Activated CD8-positive, alpha-beta memory T cell treated with anti-CD3 and anti-CD28 coated beads for 4 hours (primary cell): ENCODE measurements at places on chromosomes 3 and 15.

GRCh38 chr15:54014067-54014655 lies 35.9 kb downstream of the UNC13C start:
- DNase-seq: no peak

- DNase-seq: no peak
These were observed 15.6 kb upstream of the PRTG start for GRCh38 chr15:55758580-55758986.

DNA sequence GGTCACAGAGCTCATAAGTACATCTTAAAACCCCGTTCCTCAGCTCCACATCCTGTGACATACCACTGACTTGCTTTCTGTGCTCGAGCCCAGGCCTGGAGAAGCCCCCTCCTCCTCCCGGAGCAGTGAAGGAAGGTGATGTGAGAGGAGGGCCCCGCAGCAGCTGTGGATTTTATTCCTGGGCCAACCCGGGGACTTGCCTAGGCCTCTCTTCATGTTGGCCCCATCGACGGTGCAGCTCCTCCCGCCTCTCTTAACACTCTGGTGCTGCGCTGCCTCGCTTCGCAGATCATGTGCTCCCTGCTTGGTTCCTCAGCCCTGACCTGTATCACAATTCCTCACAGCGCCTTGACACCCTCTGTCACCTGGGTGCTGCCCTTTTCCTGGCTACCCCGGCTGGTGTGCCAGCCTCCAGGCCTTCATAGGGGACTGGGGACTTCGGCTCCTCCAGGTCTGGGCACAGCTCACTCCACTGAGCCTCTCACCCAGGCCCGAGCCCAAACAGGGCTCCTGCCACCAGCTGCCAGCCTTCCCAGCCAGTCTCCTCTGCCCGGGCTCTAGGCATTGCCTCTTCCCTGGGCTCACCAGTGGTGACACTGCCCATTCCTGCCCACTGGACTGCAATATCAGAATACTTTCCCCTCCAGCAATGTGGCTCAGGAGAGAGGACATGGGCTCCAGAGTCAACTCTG lies 21.5 kb downstream of the MAGEF1 start:
- no peak for DNase-seq

GRCh38 chr15:71747128-71748083 lies 62.9 kb upstream of the NR2E3 start:
- no peak for DNase-seq

DNA sequence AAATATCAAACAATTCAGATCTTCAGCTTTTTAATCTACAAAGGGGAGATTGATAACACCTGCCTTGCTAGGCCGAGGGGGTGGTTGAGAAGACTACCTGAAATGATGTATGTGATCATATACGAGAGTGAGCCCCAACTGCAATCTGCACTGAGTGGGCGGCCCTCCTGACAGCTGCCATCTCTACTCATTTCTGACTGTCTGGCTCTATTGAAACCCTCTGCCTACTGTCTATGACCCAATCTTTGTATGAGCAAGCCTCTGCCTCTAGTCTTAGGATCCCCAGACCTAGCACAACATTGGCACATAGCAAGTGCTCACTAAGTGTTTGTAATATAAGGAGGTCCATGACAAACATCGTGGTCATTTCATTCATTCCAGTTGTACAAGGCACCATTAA lies 144.4 kb upstream of the NR2F2 start:
- no peak for DNase-seq

DNA sequence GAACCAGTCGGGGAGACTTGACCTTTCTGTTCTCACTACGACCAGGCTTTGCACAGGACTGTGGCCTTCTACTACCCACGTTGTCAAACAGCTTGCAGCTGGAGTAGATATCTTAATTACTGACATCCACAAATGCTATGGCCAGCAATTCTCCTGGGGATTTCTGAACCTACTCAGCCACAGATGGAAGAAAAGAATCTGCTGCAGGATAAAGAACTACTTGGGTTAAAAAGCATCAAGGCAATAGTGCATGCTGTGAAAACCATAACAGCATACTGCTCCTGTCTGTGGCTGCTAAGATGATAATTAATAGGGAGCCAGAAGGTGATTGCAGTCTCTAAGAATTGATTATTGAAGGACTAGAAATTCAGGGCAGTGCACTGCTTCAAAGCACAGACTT lies 859.2 kb upstream of the SEMA6D start:
- no peak for DNase-seq
